T-cell (primary cell): ENCODE measurements at places on chromosomes 3 and 15.

DNA sequence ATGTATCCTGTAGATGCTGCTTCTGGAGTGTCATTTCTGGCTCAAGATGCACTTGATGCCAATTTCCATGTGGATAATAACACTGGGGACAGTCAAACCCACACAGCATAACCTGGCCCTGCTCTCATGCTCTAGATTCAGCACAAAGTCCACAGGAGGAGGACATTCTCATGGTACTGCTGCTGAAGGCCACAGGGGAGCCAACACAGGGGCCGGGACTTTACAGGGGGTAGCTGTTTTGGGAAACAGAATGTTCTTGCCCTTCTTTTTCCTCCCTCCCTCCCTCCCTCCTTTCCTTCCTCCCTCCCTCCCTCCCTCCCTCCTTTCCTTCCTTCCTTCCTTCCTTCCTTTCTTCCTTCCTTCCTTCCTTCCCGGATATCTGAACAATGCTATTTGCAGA, 477.4 kb downstream of the PDCD6IP start:
- no peaks in the 10 kb centered on the region for H3K36me3 ChIP-seq
- H3K4me1 ChIP-seq, result no peaks in the 10 kb centered on the region
- no peak overlapping the region for H3K4me3 ChIP-seq
- no peaks in the 10 kb centered on the region for H3K27me3 ChIP-seq
- no peak for DNase-seq

DNA sequence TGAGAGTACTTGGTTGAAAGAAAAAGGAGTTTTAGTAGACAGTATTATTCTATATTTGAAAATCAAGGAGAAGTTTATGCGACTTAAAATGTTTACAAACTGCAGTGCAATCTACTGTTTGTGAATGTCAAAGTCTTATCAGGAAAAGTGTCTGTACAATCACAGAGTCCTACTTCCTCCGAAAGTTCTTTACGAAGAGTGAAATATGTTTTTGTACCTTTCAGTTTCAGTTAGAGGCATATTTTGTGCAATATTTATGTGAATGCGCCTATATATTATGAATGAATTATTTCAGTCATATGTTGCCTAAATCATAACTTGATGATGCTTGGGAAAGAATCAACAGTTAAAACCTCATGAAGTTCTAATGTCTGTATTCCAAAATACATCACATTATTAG, 31.5 kb downstream of the NGRN start:
- DNase-seq, result no peak
- H3K36me3 ChIP-seq, result no peaks in the 10 kb centered on the region
- H3K4me1 ChIP-seq, result peaks cover 3% of the 10 kb centered on the region
- H3K27me3 ChIP-seq, result no peaks in the 10 kb centered on the region
- no peak overlapping the region for H3K27ac ChIP-seq
- no peak overlapping the region for H3K4me3 ChIP-seq

GRCh38 chr15:90889736-90890456, 5.6 kb downstream of the FES start:
- H3K4me1 ChIP-seq, result peaks cover 4% of the 10 kb centered on the region
- H3K27ac ChIP-seq, result no peak overlapping the region
- peaks cover 45% of the 10 kb centered on the region for H3K27me3 ChIP-seq
- DNase-seq, result no peak

- no peaks in the 10 kb centered on the region for H3K4me1 ChIP-seq
- no peaks in the 10 kb centered on the region for H3K36me3 ChIP-seq
- no peak for DNase-seq
- no peak overlapping the region for H3K4me3 ChIP-seq
- H3K27me3 ChIP-seq, result no peaks in the 10 kb centered on the region
Measured at GRCh38 chr3:10515396-10515795, 10.0 kb upstream of the ATP2B2 start.

DNA sequence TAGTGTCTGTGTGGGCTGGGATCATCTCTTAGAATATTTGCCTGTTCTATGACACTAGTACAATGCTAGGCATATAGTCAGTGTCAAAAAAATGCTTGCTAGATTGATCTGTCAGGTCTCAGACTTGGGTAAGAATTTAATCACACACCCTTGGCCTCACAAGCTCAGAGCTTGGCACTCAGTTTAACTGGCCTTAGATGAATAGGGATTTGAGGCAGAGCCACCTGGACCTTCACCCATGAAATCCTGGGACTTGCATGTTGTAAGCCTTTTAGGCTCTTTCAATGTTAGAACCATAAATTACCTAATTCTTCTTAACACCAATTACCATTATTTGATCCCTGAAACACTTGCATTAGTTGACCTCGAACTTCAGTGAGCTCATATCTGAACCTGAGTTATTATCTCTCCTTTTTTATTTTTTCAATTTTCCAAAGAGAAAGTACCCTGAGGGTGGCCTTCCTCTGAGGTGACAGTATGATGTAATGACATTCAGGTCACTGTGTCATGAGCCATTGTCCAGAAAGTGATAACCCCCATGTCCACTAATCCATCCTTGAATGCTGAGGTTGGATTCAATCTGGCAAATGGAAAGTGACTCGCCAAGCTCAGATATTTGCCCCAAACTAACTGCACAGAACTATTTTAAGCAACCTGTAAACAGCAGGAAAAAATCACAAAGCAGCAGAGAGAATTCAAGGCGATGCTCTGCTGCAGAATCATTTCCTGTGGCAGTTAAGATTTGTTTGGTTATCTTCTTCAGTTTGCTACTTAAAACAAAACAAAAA, 615.2 kb upstream of the NR2F2 start:
- no peak for DNase-seq
- no peaks in the 10 kb centered on the region for H3K27me3 ChIP-seq
- no peaks in the 10 kb centered on the region for H3K4me1 ChIP-seq

DNA sequence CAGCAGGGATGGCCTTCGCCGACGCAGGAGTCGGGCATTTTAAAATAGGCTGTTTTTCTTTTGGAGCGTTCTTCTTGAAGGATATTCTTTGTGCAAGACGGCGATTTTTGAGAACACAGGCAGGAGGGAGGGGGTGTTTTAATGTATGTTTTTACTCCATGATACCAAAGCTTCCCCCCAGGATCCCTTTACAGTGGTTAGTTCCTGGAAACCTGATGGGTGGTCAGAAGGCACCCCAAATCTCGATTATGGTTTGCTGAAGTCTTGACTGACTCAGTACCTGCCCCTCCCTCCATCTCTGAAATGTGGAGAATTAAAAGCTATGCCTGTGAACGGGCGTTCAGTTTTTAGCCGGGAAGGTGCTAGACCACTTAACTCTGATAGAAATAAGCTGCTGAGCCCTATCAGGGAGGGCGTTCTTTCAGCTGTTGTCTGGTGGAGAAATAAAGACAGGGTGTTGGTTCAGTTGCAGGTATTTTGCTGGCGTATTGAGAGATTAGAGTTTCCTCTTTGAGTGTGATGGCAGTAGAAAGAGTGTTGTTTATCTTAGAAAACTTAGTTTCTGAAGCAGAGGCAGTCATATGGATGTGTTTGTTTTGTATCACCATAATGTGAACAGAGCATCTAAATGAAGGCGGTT, 3.4 kb downstream of the IGF1R start:
- DNase-seq, result peak; percentile 19
- peaks cover 32% of the 10 kb centered on the region for H3K4me1 ChIP-seq
- no peaks in the 10 kb centered on the region for H3K36me3 ChIP-seq
- no peaks in the 10 kb centered on the region for H3K27me3 ChIP-seq
- peak overlapping the region; percentile 68 for H3K4me3 ChIP-seq

DNA sequence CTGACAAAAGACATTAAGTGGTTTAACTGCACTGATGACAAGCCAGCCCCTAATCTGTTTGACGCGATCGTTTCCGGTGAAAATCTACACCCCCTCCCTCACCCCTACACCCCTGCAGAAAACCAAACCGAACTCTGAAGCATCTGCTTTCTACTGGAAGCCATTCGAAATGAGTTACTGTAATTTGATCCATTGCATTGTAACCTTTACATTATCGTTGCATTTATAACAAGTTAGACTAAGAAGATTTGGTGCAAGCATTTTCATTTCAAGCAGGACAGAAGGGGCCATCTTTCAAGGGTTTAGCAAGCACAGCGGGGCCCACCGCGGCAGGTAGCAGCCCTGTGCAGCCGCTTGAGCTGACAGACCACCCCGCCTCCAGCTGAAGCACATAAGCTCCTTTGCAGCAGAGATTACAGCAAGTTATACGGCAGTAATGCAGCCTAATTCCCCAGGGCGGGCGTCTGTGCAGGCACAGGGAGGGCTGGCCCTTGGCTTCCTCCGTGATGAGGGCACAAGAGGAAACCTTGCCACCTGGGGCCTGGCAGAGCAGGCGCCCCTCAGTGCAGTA, 79.3 kb downstream of the CHSY1 start:
- H3K4me1 ChIP-seq, result peaks cover 15% of the 10 kb centered on the region
- peaks cover 4% of the 10 kb centered on the region for H3K36me3 ChIP-seq
- no peak overlapping the region for H3K4me3 ChIP-seq
- no peak for DNase-seq
